ENCODE measurements at places on chromosomes 7 and 10.

- peak; percentile 41 for DNase-seq
Observed at GRCh38 chr7:102464577-102465280, at the start of the genes ALKBH4 and LRWD1. TSS of gene ALKBH4 (minus strand) at chr7:102464863. CDS start at chr7:102464836, 27 bp downstream. TSS of gene LRWD1 (plus strand) at chr7:102464984. CDS start at chr7:102465081, 97 bp downstream.

DNA sequence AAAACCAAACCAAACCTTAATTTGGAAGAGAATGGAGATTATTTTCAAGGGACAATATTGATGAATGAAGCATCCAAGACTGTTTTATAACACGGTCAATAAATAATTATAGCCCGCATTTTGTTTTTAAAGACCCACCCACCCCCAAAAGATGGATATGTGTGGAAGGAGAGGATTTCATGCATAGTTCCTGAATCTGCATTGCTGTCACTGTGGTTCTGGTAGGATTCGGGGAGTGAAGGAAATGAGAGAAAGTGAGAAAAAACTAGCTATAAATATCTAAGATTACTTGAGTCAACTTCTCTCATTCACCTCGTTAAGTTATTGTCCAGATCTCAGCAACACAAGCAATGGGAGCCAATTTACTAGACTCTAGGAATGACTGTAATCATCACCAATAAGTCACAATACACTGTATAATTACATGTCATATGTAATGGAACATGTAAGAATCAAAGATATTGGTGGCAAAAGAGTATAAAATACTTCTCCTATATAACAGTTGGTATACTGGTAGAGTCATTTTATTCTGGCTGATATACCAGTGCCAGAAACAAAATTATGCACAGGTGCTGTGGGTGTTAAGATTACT is 30.2 kb downstream of the NAMPT start:
- no peak for DNase-seq

DNA sequence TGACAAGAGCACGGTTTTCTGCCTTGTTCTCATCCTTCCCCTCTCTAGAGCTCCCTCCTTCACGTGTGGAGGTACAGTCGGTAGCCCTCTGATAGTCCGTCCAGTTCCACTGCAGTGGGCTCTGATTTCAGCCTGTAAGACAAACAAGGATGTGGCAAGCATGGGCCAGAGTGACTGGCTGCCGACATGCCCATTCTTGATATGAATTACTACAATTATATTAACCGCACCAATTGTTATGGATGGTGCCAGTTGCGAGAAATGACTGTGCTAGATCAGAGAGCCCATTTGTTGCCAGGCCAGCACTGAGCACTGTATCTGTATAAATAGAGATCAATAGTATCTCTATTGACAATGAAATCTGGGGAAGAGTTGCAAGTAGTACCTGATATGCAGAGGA is 146.6 kb downstream of the CHN2 start:
- DNase-seq, result no peak

DNA sequence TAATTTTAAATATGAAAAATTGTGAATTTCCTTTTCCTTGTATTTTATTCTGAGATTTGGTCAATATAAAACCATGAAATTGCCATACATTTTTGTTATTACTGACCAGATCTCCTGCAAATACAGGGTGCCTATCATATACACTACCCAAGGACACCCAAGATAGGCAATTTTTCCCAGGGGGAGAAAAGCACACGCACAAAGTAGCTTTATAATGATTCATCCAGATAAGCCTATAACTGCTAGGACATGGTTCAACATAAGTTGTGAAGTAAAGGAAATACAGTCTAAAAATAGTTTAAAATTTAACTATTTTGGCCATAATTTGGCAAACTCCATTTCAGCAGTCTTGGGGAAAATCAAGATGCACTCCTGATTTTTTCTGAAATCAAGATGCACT is 4.8 kb downstream of the RUFY2 start:
- no peak for DNase-seq

DNA sequence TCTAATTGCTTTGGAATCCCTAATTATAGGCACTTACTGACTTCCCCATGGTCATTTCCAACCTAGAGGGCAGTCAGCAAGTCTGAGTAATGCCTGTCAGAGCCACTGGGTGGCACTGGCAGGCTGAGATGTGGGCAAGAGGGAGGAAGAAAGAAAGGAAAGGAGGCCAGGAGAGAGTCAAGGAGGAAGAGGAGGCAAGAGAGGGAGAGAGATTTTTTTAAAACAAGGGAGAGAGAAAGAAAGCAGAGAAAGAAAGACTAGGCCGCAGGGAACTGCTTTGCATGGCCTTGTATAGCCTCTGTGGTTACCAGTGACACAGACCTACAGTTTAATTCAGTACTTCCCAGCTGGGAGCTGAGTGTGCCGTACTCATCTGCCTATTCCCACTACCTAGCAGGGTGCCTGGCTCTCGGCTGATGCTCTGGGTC is 210.4 kb upstream of the ADO start:
- DNase-seq, result no peak

DNA sequence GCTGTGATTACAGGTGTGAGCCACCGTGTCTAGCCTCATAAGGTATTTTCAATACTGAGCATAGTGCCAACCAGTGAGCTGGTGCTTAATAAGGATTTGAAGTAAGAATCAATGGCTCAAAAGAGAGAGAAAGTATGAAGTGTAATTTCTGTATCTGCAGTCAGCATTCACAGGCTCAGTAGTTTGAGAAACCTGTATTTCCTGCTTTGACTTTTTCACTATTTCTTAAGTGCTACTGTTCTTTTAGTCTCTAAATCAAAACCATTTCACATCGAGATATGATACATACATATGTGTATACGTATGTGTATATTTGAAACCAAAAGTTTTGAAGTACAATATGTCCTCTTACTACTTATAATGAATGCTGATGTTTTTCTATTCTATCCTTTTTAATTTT is 189.9 kb downstream of the PPP1R9A start:
- DNase-seq, result no peak

DNA sequence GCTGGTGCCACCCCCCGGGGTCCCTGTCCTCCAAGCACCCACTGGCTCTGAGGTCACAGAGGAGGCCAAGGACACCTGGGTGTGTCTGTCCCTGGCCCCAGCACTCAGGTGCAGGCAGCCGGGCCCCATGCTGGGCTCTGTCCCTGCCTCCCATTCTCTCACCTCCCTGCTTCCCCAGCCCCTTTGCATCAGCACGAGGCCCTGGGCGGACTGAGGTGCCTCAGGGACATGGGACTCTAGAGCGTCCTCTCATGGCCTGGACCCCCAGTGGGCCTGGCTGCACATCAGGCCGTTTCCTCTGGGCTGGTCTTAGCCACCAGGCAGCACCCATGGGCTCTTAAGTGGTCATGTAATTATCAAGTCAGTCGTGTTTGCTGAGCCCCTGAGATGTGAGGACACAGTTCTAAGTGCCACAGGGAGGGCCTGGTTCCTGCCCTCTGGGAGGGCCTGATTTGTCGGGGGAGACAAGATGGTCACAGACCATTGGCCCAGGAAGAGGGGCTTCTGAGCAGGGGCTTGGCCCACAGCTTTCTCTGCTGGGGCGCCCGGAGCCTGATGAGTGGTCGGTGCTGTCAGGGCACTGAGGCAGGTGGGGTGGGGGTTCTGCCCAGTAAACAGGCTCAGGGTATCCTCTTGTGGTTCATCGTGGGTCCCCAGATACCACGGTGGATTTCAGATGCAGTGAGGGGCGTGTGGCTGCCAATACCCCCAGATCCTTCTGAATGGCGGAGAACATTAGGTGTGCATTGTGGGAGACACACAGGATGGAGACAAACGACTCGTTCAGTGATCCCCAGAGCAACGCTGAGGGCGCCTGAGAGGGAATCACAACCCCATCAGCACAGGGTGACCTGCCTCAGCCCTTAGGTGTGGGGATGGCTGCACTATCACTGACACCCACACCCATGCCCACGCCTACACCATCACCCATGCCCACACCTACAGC is 152.5 kb downstream of the WDR37 start:
- DNase-seq, result no peak

DNA sequence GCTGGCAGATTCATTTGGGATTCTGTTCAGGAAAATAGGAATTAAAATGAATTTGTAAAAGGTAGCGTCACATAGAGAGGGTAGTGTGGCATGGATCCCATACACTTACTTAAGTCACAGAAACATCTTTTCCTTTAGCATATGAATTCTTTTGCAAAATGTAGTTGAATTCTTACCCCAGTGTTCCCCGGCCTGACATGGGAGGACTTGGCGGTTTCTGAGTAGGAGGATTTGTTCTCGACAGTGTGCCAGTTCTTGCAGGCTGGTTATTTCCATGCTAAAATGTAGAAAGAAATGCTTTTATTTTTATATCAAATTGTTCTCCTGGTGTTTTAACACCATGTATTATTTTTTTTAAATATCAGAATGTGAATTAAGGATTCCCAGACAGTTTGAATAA is 72.6 kb downstream of the PDSS1 start:
- no peak for DNase-seq

- no peak for DNase-seq
Observed at GRCh38 chr7:115124409-115124939, 202.6 kb downstream of the MDFIC start.

DNA sequence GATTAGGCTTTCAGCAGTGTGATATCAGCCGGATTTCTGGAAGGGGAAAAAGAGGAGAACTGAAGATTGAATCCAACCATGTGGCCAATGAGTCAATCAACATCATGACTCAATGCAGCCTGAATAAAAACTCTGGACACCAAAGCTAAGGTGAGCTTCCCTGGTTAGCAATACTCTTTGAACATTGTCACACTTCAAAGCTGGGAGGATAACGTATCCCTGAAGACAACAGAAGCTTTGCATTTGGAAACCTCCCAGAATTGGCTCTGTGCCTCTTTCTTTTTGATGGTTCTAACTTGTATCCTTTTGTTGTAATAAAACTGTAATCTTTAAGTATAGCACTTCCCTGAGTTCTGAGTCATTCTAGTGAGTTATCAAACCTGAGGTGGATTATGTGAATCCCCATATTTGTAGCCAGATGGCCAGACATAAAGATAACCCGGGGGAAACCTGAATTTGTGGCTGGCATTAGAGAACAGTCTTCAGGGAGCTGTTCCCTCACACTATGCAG is 284.4 kb downstream of the IPMK start:
- no peak for DNase-seq

DNA sequence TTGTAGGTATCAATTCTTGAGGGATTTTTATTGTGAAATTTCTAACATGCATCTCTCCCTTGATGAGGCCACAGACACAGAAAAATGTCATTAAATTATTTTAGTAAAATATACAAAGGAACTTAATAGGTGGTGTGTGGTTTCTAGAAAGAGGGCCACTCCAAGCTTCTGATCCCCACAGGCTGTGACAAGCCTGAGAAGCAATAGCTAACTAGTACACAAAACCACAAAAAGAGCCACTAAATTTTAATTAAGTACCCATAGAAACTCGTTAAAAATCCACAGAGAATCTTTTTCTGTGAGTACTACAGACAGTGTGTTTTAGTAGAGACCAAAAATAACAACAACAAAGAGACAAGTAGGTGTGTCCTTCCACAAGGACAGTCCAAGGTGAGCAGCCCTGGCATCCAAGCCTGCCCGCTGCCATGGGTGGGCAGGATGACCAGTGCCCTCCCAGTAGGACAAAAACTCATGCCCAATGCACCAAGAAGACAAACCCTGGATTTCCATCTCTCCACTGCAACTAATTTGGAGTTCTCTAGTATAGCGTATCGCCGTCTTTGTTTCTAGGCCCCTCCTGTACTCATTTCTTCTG is 81.0 kb downstream of the RNF216 start:
- DNase-seq, result no peak

GRCh38 chr7:127347567-127348246 is 44.8 kb downstream of the ZNF800 start:
- DNase-seq, result no peak

- DNase-seq, result no peak
Observed at GRCh38 chr7:157682064-157682945, 345.5 kb downstream of the DNAJB6 start.

DNA sequence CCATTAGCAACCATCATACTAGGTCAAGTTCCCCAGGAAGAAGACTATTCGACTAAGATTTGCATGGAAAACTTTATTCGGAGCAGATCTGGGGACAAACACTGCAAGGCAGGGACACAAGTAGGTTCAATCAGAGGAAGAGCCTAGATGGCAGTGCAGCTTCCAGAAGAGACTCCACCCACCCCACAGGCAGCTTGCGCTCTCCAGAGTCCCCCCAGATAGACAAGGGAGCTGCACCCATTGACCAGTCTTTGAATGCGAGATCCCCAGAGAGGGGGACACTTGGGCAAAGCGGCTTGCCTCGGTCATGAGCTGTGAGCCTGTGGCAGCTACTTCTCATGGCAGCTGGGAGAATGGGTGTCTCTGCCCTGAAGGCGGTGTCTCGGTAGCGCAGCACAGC is 4.2 kb downstream of the GALNTL5 start:
- DNase-seq, result no peak

GRCh38 chr7:114916261-114916892 is 5.5 kb upstream of the MDFIC start:
- DNase-seq, result no peak

GRCh38 chr10:60048091-60048501 is 141.7 kb upstream of the CCDC6 start:
- DNase-seq, result no peak

- DNase-seq, result no peak
Observed at GRCh38 chr10:96305019-96305418, 785 bp downstream of the DNTT start.

DNA sequence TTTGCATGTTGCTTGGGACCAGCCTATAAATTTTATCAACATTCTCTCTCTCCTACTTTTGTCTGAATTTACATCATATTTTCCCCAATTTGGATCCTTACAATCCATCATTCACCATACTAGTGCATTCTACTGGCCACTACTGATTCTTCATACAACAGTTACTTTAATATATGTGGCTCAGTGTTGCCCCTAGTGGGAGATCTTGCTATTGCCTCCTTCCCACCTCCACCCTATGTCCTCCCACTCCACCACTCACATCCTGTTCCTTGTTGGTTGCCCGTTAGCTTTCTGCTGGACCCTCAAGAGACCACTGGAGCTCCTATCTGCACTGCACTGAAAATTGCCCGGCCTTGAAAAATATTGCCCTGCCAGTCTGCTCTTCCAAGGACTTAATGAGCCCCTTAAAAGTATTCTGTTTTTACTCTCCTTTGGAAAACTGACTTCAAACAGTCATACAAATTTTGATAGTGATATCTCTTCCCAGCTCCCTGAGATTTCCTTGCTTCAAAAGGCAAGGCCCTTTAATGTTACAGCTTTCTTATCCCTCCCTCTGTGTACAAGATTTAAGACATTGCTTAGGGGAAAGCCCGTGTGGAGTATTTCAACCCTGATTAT is 243.2 kb upstream of the TMEM229A start:
- no peak for DNase-seq

- no peak for DNase-seq
Observed at GRCh38 chr7:47340517-47340916, 241.4 kb downstream of the TNS3 start.

DNA sequence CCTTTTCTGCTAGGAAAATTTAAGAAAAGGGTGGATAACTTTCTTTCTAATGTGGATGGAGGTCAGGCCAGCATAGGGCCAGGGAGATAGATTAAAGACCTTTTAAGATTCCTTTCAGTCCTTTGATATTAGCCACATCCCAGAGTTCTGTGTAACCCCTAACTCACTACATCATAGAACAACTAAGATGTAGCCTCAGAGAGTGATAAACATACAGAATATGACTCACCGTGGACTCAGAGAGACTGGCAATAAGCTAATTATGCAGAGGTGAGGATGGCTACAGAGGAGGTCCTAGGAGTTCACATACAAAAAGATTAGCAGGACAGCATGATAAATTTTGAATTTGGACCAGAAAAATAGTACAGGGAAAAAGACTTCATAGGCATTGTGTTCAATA is 141.0 kb downstream of the AOAH start:
- DNase-seq, result no peak

GRCh38 chr7:98238076-98238475 is 14.0 kb downstream of the TECPR1 start:
- no peak for DNase-seq

- no peak for DNase-seq
Observed at GRCh38 chr10:122419876-122420623, 34.4 kb upstream of the ARMS2 start.

- no peak for DNase-seq
Observed at GRCh38 chr7:132696332-132696731, 120.1 kb upstream of the PLXNA4 start.

Measured in KG1 (cell line).